Activated T-cell treated with anti-CD3 and anti-CD28 coated beads for 4 hours (primary cell): ENCODE measurements at places on chromosomes 13 and 19.

DNA sequence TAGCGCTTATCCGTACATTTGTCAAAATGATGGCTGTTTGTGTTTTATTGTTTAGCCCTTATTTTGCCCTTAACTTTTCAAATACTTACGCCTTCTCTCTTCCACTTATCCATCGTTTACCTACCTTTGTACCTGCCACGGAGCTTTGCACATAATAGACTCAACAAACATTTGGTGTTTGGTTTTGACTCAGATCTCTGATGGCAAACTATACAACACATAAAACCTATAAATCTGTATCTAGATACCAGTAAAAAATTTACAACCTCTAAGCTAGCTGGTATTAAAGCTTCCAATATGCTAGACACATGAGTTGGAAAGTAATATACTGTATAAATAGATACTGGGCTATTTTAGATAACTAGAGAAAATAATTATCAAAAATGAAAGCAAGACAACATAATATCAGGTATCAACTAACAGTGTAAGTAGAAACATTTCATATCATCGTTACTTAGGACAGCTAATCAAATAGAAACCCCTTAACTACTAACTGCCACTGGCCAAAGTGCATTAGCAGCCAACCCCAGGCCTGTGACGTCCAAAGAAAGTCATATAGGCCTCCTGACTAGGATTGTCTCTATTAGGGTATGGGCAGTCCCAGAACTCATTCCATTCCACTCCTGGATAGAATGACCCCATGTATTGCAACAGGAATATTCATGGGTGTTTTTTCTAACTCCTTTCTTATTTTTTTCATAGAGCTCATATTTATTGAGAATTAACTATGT is 53.8 kb downstream of the KCTD12 start:
- no peak for DNase-seq

- DNase-seq: no peak
These were observed 94.1 kb downstream of the KL start for GRCh38 chr13:33110386-33110712.

DNA sequence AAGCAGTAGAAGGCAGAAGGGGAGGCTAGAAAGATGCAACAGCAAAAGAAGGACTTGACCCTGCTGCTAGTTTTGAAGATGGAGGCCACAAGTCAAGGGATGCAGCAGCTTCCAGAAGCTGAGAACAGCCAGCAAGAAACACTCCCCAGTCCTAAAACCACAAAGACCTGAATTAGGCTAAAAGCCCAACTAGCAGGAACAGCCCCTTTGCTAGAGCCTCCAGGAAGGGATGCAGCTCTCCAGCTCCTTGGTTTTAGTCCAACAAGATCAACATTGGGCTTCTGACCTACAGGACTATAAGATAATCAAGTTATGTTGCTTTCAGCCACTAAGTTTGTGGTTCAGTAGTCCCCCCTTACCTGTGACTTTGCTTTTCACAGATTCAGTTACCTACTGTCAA is 10.5 kb upstream of the LATS2 start:
- no peak for DNase-seq

DNA sequence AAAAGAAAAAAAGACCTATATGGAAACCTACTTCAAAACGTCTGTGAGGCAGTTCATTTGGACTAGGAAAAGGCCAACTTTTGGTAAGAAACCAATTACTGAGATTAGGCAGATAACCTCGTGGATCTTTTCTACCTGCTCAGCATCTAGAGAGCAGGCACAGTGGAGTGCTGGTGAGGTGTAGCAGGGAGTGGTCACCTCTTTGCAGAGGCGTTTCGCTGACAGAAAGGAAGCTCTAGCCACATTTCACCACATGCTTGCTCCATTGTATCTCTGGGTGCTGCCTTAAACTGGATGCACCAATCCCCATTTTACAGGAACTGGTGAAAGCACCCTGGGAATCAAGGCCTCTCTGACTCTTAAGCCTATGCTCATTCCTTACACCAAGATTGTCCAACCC is 360.5 kb downstream of the LIG4 start:
- no peak for DNase-seq

GRCh38 chr19:49872245-49873128 is 4.7 kb downstream of the AKT1S1 start:
- no peak for DNase-seq

DNA sequence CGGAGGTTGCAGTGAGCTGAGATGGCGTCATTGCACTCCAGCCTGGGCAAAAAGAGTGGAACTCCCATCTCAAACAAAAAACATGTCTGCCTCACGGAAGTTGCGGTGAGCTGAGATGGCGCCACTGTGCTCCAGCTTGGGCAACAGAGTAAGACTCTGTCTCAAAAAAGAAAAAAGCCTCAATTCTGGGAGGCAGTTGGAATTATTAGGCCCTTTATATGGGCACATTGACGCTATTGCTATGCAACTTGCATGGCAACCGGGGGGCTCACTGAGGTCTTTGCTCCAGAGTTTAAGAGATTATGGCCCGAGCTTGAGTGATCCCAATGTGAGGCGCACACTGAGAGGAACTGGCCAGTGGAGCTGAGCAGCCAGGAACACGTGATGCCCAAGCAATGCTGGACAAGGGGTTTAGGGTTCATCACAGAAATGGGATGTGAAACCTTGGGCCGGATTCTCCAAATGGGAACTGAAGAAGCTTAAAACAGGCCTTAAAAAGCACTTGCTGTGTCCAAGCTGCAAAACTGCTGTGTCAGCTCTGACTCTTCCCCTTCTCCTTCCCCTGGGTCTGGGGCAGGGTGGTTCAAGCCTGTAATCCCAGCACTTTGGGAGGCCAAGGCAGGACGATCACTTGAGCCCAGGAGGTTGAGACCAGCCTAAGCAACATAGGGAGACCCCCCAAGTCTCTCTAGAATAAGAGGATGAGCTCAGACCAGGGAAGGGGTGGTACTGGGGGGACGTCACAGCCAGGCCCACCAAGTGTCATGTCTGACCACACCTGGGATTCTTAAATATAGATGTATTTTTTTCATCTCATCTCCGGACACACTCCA is 2.5 kb downstream of the FTL start:
- no peak for DNase-seq

DNA sequence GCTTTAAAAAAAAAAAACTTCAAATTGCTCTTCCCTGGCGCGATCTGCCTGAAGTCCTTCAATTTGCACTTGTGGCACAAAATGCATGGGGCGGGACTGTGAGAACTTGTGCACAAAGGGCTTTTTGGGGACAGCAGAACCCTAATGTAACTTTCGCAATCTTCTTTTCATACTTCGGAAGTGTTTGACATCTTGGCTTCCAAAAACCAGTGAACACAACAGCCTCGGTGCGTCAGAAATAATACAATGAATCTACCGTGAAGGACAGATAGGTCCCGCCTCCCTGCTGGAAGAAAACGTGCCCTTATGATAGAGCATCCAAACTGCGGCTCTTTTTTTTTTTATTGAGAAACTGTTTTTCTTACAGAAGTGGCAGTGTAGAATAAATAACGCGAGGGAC is 36.6 kb downstream of the KLF2 start:
- no peak for DNase-seq

DNA sequence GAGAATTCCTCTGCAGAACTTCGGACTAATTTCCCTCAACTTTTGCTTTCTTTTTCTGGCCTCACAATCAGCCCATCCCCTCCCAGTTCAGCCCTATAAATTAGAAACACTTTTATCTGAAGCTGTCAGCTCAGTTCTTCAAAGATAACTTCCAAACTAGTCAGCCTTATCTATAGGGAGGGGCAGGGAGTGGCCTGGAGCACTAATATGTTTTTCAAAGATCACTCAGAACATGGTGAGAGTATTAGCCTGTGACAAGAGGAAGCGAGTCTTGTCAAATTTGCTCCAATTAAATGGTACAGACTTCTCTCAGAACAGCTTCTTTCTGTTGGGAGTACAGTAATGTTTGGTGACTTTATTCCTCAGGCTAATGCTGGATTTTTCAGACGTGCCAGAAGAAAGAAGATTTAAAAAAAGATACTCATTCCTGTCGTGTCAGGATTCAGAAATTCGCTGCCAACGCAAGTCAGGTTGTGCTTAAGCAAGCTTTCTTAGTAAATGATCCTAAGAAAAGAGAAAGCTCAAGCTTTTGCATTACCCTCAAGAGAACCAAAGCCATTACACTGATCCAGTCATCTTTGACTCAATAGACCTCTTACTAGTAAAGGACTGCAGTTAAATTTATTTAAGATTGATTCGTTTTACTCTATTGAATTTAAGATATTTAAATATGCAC is 1033.6 kb downstream of the SLITRK5 start:
- DNase-seq: no peak

DNA sequence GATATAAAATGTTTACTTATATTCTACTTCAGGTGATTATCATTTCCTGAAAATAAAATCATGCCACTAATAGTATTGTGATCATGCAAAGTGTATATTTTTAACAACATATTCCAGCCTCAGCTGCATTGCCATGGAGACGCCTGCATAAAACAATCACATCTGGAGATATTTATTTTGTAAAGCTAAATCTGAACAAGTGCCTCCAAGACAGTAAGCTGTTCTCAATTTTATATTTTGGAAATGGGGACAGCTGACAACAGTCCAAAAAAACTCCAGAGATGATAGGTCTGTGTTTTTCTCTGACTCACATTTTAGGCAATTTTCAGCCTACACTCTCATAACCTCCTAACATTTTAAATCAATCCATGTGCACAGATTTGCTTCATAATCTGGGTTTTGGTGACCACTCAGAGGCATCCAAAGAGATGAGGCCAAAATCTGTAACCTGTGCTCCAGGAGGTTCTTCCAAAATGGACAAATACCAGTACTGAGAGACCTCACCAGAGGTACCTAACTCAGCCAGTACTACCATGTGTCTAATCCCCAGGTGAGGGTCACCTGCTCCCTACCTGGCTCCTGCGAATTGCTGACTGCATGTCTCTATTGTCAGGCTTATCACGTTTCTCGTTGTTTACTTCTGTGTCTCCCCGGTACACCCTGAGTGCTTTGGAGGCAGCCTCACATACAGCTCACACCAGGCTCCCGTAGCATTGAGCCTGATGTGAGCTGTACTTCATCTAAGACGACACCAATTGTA is 62.7 kb downstream of the COL4A1 start:
- no peak for DNase-seq

GRCh38 chr19:1449467-1450442 is at the start of gene APC2:
TSS of gene APC2 (plus strand) at chr19:1450121. CDS start at chr19:1453002, 2,881 bp downstream.
- no peak for DNase-seq

DNA sequence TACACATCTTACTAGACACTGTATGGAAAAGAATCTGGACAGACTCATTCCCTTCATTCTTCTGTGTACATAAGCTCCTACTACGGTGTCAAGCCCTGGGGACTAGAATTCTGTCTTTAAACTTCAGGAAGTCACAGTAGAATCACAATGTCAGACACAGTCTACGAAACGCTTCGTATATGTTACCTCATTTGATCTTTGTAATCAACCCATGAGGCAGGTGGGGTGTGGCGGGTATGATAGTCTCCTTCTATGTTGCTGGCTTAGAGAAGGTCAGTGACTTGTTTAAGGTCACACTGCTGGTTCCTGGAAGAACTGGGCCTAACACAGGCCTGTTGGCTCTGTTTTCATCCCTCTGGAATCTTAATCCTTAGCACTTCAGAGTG is 32.2 kb upstream of the TPT1 start:
- no peak for DNase-seq

- no peak for DNase-seq
These were observed 724.3 kb upstream of the SLITRK1 start for GRCh38 chr13:84606616-84607015.

DNA sequence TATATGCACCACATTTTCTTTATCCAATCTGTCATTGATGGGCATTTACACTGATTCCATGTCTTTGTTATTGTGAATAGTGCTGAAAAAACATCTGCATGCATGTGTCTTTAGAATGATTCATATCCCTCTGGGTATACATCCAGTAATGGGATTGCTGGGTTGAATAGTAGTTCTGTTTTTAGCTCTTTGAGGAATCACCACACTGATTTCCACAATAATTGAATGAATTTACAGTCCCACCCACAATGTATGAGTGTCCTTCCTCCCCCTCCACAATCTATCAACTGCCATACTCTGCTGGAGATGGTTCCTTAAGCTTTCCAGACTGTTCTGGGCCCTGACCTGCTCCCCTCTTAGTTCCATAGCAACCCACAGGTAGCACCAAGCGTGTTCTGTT is 667.0 kb downstream of the LIG4 start:
- no peak for DNase-seq

DNA sequence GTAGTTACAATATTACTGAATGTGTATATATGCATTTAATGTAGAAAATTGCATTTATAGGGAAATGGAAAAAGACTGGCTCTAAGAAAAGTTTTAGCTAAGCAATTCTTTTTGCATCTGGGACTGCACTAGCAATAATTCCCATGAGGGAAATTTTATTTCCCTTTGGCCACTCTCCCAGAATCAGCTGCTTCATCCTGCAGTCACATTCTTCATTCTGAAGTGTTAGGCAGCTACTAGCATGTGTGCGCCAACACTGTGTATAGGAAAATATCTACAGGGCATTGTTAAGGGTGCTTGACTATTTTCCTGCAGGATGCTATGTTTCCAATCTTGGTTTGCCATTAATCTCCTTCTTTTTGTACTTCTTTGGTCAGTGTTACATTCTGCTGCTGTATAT is 312.8 kb upstream of the PCDH20 start:
- no peak for DNase-seq

DNA sequence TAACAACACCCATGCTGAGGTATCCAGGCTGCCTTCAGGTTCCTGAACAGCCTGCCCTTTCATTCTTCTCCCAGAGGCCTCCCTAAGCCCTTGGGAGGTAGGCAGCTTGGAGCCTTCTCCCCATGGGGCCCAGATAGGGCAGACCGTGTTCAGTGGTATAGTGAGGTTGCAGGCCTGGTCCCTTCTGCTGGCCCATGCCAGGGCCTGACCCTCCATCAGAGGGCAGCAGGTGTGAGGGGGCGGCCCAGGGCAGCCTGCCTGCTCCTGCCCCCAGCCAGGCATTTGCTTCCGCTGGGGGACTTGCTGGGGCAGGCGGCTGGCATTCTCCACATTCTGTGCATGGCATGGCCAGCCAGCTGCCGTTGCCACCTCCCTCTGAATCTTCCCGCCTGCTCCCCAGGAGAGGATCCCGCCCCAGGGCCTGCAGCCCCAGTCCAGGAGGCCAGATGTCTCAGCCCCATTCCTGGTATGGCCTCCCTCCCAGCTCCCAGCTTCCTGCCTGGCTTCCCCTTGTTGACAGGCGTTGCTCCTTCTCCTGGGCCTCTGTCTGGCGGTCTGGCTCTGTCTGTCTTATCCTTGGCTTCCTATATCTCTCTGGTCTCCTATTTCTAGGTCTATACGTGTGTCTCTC is 8.9 kb downstream of the CIC start:
- no peak for DNase-seq

- no peak for DNase-seq
These were observed 1478.3 kb downstream of the UQCRFS1 start for GRCh38 chr19:27734496-27735220.

DNA sequence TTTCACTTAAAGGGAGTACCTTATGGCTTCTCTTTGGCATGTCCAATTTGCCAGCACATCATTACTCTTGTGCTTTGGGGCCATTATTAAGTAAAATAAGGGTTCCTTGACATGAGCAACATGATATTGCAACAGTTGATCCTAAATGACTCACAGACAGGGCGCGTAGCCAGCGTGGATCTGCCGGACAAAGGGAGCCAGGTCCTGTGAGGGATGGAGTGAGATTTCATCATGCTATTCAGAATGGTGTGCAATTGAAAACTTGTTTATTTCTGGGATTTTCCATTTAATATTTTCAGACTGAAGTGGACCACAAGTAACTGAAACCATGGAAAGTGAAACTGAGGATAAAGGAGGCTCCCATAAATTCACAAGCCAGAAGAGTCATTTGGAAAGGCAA is 48.6 kb upstream of the WASF3 start:
- no peak for DNase-seq

GRCh38 chr19:55581145-55581822 is 636 bp upstream of the ZNF579 start:
- no peak for DNase-seq

GRCh38 chr19:2810141-2811091 is 9.3 kb upstream of the ZNF554 start:
- no peak for DNase-seq
